ENCODE measurements at places on chromosomes 11 and 22.

GRCh38 chr11:26905368-26905767 is 88.5 kb upstream of the FIBIN start:
- no peak for DNase-seq

- no peak for DNase-seq
Measured at GRCh38 chr22:48856308-48856615, 971.4 kb downstream of the BRD1 start.

- DNase-seq, result no peak
Measured at GRCh38 chr11:762421-763072, 14.7 kb downstream of the GATD1 start.

- DNase-seq, result no peak
Measured at GRCh38 chr11:111406091-111406490, 27.0 kb upstream of the POU2AF1 start.

- no peak for DNase-seq
Measured at GRCh38 chr11:86199354-86199753, 45.2 kb upstream of the EED start.

GRCh38 chr11:75845324-75845723 is 30.3 kb downstream of the UVRAG start:
- no peak for DNase-seq

DNA sequence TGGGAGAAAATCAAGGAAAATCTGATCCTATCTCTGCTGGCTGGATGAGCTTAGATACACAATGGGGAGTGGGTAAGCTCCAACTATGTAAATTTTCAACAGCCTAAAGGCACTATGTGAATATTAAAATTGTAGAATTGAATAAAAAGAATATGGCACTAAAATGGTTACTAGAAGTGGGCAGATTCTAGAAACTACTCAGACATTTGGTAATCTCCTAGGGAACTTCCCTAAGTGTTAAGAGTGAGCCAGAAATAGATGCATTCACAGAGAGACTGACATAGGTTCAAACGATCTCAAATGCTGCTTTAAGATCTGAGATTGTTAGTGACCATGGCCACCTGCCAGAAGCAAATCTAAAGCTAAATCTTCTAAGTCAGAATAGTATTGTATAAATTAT is 4.3 kb upstream of the OR52E1 start:
- no peak for DNase-seq

DNA sequence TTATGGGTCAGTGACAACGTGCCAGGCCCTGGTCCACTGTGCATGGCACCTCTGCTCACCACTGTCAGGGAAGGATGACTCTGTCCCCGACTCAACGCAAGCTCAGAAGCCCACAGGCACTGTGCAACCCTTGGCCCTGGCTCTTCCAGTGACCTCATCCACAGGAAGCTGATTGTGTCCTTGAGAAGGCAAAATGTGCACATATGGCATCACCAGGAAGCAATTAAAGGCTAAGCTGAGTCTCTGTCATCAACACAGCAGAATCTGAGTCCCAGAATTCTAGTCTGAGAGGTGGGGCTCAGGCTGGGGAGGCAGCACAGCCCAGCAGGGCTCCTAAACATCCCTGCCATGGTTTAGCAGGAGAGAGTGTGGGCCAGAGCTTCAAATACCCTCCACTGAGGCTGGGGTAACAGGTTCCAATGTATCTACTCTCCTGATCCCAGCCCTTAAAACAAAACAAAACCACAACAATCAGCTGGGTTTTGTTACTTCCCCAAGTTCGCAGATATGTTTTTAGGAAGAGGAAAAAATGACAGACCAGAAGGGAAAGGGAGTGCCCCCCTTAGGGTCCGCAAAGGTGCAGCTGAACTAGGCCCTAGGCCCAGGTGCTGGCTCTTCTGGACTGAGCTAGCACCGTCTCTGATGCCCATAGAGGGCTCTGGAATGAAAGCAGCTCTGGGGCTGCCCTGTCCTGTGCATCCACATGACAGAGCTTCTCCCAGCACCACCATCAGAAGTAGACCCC is 33.5 kb upstream of the GNAZ start:
- DNase-seq, result no peak

DNA sequence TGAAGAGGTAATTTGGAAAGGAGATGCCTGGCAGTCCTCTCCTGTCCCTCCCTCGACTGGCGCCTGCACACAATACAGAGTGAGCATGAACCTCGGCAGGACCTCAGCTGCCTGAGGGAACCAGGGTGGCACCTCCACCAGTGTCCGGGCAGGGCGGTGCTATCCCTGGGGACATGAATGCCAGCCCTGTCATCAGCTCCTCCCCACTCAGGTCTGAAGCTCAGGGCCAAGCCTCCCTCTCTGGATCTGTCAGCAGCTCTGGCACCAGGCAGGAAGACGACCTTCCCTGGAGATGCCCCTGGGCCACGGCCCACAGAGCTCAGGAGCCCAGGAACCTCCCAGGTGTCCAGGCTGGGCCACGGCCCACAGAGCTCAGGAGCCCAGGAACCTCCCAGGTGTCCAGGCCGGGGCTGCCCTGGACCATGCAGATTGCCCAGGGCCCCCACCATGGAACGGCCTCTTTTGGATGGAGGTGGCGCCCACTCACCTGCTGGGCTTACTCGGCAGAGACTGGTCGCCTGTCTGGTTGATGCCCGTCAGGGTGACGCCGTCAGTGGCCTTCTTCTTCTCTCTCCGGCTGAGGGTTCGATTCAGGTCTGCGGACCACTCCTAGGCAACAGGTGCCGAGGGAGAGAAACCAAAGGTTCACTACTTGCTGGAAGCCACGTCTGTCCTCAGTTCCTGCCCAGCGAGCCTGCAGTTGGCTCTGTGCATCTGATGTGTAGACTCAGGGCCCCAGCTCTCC is 21.7 kb upstream of the ARFGAP3 start:
- DNase-seq, result no peak

- DNase-seq, result no peak
Measured at GRCh38 chr11:93528757-93529645, 14.2 kb downstream of the SMCO4 start.

DNA sequence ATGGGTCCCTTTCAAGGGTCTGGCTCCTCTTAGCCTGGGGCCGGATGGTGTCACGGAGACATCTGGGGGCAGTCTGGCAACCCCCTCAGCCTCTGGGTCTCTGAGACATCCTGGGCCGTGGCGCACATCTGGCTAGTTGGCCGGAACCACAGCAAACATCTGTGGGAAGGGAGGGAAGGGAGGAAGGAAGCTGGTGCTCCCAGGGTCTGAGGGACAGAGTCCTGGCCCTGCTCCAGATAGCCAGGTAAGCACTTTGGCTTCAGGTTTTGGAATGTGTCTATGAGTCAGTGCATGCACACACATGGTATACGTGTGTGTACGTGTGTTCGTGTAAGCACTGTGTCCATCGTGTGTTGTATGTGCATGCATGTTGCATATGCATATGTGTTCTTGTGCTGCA is 225.1 kb downstream of the MN1 start:
- no peak for DNase-seq
